Camera-type eye (tissue), 1 donor: ENCODE measurements at places on chromosomes 12 and 14. TPM values are rescaled to one million over a fixed set of nuclear protein-coding genes. Genes with fewer than 3 reads are reported as not detected.

The MYRFL gene
- 1.0 TPM for total RNA-seq

The AEBP2 gene
- total RNA-seq, result 70.8 TPM

The MYH6 gene
- total RNA-seq, result 0.49 TPM

The LRIG3 gene
- total RNA-seq, result 107 TPM

The KRT85 gene
- total RNA-seq, result 0.27 TPM

The ALDH1L2 gene
- total RNA-seq, result 23.9 TPM

The INHBC gene
- not detected for total RNA-seq
